NCI-H1105 treated with DMSO at 0.1 percent for 48 hours (cell line): ENCODE measurements at places on chromosomes 16 and 17.

- no peak for DNase-seq
Measured at GRCh38 chr17:42402117-42402516, 13.9 kb upstream of the STAT3 start.

- no peak for DNase-seq
Measured at GRCh38 chr16:50160495-50161164, 7.5 kb downstream of the TENT4B start.

DNA sequence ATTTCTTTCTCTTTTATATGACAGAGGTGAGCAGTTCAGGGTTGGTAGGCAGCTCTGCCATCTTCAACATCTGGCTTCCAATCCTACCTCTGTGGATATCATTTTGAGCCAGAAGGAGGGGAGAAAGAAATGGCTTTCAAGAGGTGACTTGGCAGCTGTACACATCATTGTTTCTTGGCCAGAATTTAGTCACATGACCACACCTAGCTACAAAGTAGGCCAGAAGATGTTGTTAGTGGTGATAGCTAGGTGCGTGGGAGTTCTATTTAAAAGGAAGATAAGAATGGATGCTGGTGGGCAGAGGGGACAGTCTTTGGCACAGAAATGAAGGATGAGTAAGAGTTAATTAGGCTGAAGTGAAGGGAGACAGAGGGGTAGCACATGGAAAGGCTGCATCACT, 29.2 kb upstream of the MPHOSPH6 start:
- peak; percentile 5 for DNase-seq

DNA sequence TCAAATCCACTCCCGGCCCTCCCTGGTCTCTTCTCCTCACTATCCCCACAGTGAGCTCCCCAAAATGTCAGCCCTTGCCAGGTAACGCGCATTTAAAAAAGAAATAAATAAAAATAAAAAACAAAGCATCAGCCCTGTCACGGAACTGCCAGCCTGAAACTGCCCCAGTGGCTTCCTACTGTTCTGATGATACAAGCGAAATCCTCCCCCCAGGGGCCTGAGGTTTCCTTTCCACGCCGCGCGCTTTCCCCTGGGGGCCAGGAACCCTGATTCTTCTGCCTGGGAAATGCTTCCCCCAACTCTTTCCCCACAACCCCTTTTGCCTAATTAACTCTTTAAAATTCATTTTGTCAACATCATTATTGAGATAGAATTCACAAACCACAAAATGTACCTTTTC, 12.2 kb upstream of the RPH3AL start:
- no peak for DNase-seq

DNA sequence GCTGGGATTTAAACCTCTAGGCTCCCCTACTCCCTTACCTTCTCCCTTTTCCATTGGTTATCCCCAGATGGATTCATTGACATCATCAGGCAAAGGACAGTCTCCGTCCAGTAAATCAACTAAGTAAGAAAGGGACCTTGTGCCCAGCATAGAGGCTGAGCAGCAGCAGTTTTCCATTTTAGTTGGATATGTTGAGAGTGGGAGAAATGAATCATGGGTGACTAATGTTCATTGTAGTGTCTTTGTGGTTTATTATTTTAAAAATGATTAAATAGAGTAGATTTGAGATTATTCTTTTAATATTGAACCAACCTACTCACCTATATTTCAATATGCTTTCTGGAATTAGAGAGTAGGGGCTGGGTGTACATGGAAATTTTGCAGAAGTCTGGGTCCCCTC, 99.4 kb upstream of the CACNG3 start:
- no peak for DNase-seq

GRCh38 chr16:23125277-23125676, 24.0 kb downstream of the USP31 start:
- DNase-seq = no peak

GRCh38 chr17:82913304-82914043, 73.7 kb upstream of the ZNF750 start:
- no peak for DNase-seq

DNA sequence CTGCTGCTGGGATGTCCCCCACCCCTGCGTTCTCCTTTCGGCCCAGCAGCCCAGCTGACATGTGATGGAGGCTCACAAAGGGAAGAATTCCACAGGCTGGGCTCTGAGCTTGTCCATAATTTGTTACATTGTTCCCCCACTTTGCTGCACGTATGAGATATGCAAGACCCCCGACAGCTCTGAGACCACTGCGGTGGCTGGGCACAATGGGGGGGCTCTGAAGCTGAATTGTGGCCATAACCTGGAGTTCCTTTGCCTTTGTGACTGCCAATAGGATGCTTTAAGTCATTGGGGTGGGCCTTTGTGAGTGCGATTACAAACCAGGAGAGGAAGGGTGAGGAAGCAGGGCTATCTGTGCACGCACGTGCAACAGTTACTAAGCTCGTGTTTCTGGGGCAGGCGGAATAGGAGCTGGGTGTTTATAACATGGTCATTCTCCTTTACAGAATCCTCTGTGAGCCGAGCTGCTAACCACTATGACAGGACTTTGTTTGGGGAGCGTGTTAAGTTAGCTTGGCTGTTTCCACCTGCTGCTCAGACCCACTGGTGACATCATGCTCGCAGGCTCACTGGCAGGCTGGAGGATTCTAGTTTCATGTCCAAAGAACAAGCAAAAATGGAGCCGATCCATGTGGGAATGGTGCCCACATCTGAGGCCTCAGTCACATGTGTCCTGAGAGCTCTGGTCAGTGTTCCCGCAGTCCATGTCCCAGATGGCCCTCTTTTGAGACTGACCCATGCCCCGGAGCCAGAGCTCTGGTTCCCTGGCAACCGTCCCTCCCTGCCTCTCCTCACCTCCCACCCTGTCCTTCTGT, 208.3 kb upstream of the SALL1 start:
- no peak for DNase-seq
